ENCODE measurements at places on chromosomes 16 and 17. TPM values are rescaled to one million over a fixed set of nuclear protein-coding genes. Genes with fewer than 3 reads are reported as not detected.

SDK2 gene
- not detected for total RNA-seq

ARHGAP44 gene
- 8.9 TPM for total RNA-seq

KRTAP4-9 gene
- total RNA-seq = not detected

OTOA gene
- not detected for total RNA-seq

SLC5A11 gene
- not detected for total RNA-seq

LCMT1 gene
- 18.8 TPM for total RNA-seq

SLC43A2 gene
- 4.0 TPM for total RNA-seq

FBXO39 gene
- total RNA-seq = not detected
